Activated T-cell treated with anti-CD3 and anti-CD28 coated beads, Interleukin-2, amount 50 U/mL, for 24 hours (primary cell): ENCODE measurements at places on chromosomes 11 and 22.

GRCh38 chr11:2142300-2142759 lies 3.1 kb upstream of the IGF2 start:
- DNase-seq = no peak

DNA sequence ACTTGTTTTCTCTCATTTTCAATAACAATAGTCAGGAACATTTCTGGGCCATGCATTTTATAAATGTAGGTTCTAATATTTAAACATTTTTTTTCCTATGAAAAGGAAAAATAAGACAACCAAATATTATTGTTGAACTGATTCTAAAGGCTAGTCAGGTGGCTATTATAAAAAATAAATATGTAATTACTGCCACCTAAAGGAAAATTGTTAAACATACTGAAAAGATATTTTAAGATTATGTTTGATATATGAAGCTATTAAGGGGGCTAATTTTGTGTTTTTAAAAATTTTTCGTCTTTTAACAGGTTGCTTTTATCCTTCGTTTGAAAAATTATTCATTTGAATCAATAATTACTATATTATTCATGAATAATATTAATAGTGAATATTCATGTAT lies 62.2 kb upstream of the FDX1 start:
- no peak for DNase-seq

DNA sequence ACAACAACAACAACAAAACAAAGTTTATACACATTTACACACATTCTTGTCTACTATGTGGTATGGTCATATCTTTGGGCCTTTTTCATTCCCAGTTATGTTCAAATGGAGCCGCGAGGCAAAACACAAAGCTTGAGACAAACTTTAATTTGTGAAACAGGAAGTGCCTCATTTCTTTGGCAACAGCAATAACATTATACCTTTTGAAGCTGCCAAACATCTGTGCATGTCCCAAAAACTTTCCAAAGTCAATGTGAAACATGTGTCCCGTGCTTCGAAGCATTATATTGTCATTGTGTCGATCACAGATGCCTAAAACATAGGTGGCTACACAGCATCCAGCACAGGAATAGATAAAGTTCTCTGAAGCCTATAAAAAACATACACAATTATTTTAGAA lies 25.0 kb upstream of the RPS13 start:
- no peak for DNase-seq

- DNase-seq = no peak
These were observed 89.8 kb downstream of the APIP start for GRCh38 chr11:34826384-34826726.

DNA sequence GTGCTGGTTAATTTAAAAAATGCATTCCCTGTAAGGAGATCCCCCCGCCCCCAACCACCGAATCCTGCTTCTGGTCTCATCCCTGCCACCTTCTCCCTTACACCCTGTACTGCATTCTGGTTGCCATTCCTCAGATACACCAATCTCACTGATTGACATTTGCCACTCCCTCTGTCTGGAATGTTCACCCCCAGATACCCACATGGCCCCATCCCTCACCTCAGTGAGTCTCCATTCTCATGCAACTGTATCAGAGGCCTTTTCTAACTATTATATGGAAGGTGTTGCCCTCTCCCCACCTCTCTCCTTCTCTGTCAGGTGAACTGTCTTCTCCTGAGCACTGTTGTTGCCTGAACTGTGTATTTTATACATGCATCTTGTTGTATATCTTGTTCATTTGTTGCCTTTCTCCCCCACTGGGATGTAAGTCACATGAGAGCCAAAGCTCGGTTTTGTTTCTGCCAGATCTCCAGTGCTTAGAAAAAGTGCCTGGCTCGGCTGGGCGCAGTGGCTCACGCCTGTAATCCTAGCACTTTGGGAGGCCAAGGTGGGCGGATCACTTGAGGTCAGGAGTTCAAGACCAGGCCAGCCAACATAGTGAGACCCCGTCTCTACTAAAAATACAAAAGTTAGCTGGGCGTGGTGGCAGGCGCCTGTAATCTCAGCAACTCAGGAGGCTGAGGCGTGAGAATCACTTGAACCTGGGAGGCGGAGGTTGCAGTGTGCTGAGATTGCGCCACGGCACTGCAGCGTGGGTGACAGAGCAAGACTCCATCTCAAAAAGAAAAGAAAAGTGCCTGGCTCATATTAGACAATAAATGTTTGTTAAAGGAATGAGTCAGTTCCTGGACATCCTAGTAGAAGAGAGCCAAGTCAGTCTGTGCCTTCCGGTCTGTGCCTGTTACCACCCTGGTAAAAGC lies 61.0 kb downstream of the TNRC6B start:
- DNase-seq = no peak

DNA sequence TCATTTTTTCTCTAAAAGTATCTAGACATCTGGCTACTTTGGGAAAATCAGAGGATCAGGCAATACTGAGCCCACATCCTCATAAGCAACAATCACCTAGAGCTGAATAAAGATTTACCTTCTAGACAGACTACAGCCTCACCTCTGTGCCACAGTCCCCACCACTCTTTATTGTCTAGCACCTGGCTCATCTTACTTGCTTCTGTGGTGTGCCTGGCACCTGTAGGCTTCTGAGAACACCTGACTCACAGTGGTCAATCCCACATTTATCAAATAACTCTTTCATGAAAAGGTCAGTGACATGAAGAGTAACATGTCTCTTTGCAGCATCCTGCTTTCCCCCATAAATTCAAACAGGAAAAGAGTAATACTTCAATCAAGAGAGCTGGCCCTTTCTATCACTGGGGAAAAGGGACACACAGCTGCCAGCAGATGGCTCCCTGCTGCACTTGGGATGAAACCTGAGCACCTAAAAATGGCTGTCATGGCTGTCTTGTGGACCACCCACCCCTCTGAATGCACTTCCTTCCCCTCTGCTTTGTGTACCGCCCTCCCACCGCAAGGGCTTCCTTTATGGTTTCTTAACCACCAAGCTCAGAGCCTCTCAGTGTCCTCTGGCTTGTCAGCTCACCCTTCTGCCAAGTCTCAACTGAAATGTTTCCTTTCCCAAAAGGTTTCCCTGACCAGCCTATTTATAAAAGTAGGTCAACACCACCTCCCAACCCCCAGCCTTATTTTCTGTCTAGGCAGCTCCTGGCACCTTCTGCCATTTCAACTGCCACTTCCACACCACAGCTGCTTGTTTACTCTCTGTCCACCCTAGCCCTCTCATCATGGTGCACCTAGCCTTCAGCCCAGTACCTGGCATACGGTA lies 9.3 kb downstream of the TFIP11 start:
- peak; percentile 60 for DNase-seq

DNA sequence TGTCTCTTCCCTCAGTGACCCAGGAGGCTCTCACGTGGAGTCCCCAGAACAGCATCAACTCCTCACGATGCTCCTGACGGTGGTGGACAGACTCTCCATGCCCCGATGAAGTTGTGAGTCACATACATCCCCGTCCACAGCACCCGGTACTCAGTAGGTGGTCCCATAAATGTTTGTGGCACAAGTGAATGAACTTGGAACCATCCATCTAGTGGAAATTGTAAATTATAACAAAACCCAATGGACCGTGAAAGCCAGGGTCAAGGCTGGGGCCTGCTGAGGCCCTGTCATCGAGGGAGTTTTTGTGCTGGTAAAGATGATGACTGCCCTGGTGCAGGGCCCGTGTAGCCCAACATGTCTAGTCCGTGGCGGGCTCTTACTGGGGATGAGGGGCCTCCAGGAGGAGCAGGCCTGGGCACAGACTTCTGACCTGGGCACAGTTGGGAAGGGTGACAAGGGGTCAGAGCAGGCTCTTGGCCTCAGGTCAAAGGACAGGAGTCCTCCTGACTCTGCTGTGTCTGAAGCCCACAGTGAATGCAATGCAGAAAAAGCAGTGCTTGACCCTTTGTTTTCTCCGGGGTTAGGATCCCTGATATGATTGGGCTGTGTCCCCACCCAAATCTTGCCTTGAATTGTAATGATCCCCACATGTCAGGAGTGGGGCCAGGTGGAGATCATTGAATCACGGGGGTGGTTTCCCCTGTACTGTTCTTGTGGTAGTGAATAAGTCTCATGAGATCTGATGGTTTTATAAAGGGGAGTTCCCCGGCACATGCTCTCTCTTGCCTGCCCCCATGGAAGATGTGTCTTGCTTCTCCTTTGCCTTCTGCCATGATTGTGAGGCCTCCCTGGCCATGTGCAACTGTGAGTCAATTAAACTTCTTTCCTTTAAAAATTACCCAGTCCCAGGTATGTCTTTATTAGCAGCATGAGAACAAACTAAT lies 20.0 kb upstream of the SMIM38 start:
- DNase-seq = peak; percentile 28

- no peak for DNase-seq
These were observed 74.0 kb downstream of the TRAF6 start for GRCh38 chr11:36436064-36436463.
